ENCODE measurements at places on chromosomes 5 and 9. TPM values are rescaled to one million over a fixed set of nuclear protein-coding genes. Genes with fewer than 3 reads are reported as not detected.

Gene ZFP37
- 7.7 TPM for total RNA-seq

Gene PCDHB16
- total RNA-seq = 3.8 TPM

Gene NIPAL4
- 0.43 TPM for total RNA-seq

Gene DRD1
- total RNA-seq = not detected

Gene TIFAB
- total RNA-seq = 0.28 TPM

Gene NFIB
- total RNA-seq = 106 TPM

Gene CARD6
- 10.2 TPM for total RNA-seq

Gene SLC27A6
- not detected for total RNA-seq

Gene CLIC3
- total RNA-seq = not detected

Gene BARHL1
- total RNA-seq = not detected
